ENCODE measurements at places on chromosomes 11 and 22.

GRCh38 chr11:34830648-34831047 lies 85.5 kb downstream of the APIP start:
- no peak for DNase-seq

- no peak for DNase-seq
Observed at GRCh38 chr22:46815132-46815531, 52.7 kb downstream of the TBC1D22A start.

DNA sequence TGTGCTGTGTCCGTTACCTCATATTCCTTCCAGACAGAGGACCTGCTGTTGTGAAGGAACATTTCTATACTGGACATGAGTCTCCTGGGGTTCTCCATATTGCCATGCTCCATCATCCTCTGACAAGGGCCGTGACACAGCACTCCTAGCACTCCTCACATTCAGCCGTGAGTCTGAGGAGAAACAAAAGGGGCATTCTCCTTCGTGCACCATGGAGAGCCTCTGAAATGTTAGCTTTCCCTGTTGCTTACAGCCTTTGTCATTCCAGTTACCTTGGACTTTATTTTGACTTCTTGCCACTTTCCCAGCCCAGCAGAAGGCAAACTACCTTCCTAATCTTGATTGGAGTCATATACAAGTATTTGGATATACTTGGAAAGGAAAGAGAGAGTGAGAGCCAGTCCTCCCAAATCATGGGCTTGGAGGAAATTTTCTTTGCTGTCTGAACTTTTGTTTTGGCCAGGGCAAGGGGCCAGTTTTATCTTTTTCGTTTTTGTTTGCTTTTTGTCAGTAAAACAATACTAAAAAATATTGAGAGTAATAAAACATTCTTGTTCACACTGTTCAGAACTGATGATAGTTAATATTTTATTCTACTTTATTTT lies 29.1 kb upstream of the TECTA start:
- no peak for DNase-seq

DNA sequence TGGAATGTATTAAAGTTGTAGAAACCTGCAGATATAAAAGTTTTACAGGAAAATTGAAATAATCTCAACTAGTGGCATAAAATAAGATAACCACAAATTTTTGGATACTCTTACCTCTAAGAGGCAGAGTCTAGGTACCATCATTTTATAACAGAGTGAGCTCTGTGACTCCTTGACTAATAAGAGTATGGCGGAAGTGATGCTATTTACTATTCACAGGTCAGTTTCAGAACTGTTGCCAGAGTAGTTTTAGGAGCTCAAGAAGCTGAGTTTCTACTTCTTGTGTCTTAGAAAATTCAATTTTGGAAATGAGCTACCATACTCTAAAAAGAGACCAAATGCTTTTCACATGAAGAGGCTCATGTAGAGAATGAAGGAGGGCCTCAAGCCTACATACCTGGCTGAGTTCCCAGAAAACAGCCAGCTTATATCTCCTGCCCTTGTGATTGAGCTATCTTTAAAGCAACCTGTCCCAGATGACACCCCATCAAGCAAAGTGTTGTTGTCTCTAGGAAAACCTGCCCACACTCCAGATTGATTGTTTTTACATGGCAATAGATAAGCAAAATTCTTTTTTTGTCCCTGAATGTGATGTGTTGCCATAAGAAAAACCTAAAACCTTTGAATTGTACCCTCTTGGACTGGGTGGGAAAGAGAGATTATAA lies 712.8 kb upstream of the CNTN5 start:
- DNase-seq, result no peak

GRCh38 chr11:112477152-112477551 lies 216.5 kb upstream of the PLET1 start:
- no peak for DNase-seq

GRCh38 chr11:42555190-42555589 lies 756.6 kb upstream of the API5 start:
- no peak for DNase-seq

DNA sequence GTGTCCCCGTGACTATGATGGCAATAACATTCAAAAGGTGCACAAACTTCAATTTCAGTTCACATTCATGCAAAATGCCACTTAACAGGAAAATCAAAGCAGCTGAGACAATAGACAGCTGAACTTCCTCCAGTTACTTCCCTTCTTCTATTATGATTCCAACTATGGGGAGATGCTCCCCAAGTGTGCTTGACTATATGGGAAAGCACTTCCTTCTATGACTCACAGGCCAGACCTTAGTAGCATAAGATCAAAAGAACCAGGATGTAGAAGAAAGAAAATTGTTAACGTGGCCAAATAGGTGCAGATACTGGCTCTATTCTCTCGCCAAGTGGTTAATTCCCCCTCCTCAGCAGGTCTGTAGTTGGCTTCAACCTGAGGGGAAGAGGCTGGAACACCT lies 7.8 kb upstream of the FAT3 start:
- no peak for DNase-seq

Measured in naive thymus-derived CD4-positive, alpha-beta T cell (primary cell).